NCI-H446 (cell line): ENCODE measurements at places on chromosomes 5 and 9.

- DNase-seq, result no peak
Measured at GRCh38 chr5:151720215-151720614, 33.5 kb upstream of the SPARC start.

- no peak for DNase-seq
Measured at GRCh38 chr9:4317681-4318080, 17.8 kb upstream of the GLIS3 start.

DNA sequence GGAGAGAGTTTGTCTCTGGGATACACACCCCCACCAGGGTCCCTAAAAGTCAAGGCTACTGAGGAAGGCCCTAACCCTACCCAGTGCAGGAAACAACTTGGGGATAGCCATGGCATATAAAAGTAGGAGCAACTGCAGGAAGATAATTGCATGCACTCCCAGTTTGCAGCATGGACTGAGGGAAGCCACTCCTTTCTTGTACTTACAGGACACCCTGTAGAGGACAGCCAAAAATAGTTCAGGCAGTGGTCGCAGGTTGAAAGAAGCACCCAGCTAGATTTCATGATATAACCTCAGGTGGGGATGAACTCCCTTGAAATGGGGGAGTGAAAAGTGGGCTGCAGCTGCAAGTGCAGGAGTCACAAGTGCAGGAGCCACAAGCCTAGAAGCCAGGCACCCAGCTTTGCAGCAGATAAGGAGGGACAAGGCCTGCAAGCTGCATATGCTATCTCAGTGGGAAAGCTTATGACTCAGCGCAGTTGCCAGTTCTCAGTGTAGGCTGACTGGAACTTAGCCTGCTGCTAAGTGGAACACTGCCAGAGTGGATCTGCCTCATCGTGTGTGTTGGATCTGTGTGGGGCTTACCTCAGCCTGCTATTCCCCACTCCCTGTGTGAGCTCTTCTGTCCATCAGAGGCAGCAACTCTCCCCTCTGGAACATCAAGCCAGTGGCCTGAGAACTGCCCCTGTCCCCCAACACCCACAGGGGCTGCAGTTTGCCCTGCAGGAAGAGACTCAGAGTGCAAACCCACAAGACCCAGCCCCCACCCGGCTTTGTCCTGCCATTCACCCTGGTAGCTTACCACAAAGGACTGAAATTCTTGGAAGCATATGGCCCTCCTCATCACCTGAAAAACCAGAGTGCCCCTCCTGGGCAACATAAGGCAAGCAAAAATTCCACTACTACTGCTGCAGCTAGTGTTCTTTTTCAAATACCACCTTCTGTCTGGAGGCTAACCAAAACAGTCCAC lies 42.7 kb downstream of the CYLC2 start:
- peak; percentile 52 for DNase-seq

GRCh38 chr9:23669776-23670175 lies 156.3 kb downstream of the ELAVL2 start:
- peak; percentile 90 for DNase-seq

- no peak for DNase-seq
Measured at GRCh38 chr5:80653502-80653901, 950 bp upstream of the MSH3 start.

DNA sequence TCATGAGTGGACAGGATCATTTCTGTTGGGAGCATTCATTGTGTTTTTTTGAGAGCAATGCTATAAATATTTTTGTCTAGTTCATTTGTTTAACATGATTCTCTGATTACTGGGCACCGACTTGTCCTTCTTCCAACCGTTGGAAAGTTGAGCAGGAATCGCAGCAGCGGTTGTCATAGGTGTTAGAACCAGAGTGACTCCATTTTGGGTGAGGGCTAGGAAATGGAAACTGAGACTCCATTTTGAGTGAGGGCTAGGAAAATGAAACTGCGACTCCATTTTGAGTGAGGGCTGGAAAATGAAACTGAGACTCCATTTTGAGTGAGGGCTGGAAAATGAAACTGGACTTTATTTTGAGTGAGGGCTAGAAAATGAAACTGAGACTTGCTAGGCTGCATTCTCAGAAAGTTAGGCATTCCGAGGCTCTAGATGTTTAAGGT lies 100.6 kb downstream of the ICE1 start:
- DNase-seq, result no peak

DNA sequence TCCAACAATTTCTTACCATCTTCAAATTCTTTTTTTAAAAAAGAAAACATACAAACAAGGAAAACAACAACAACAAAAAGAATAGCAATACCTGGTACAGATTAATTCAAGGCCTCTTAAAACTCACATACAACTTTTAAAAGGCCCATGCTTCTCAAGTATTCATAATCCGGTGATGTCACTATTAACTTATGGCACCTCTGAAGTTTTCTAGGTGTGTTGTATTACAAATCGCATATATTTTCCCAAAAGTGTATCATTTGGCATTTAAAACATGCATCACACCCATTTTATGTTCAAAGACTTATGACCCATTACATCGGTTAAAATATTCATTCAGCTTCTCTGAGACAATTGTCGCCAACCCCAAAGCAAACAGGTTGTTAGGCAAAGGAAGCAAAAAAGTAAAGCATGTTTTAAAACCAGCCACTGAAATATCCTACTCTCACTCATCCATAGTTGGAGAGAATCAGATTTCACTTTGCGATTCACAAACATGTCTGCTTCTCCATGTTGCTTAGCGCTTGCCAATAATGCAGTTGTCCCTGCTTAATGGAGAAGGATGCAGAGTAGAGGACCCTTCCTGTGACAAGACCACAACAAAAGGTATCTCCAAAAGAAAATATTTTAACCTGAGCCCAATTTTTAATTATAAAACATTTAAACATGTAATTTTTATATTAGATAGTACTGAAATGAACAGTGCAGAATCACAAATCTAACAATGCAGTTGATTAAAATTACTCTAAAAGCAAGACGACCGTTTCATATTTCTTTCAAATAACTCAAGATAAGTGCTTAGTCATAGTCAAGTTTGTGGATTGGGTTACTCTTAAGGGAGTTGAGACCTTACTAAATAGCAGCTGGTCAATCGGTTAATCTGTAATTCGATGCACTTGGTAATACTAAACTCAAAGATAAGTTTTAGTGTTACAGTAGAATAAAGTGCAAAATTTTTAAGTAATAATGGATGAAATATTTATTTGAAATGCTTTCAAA lies 1.6 kb downstream of the SKP1 start:
- peak; percentile 34 for DNase-seq

DNA sequence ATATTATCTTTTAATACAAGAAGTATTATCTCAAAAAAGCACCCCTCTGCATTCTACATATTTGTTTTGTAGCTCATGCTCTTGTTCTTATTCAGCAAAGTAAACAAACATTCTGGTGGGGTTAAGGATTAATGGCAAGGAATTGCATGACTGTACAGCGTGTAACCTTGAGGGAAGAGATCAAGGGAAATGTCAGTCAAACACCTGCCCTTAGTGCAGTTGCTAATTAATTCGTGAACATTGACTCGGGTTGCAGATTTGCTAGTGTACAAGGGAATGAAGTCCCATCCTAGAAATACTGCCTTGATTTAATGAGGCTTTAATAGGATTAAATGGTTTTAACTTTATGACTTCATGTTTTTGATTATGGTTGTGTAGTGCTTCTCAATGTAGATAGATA lies 1758.1 kb downstream of the MAT2B start:
- DNase-seq, result no peak

DNA sequence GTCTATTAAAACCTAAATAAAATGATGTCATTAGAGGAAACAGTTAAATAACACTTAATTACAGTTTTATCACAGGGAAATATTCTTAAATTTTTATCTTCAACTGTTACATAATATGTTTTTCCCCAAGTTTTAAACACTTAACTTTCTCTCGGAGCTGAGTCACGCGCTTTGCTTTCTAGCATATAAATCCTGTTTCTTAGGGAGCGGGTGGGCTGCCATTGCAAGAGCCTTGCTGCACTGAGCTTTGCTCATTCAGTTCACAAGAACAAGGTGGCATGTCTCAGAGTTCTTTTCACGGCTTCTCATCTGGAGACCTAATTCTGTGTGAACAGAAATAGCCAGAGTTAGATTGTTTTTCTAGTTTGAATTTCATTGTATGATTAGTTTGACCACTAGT lies 166.1 kb downstream of the ZSWIM6 start:
- no peak for DNase-seq

DNA sequence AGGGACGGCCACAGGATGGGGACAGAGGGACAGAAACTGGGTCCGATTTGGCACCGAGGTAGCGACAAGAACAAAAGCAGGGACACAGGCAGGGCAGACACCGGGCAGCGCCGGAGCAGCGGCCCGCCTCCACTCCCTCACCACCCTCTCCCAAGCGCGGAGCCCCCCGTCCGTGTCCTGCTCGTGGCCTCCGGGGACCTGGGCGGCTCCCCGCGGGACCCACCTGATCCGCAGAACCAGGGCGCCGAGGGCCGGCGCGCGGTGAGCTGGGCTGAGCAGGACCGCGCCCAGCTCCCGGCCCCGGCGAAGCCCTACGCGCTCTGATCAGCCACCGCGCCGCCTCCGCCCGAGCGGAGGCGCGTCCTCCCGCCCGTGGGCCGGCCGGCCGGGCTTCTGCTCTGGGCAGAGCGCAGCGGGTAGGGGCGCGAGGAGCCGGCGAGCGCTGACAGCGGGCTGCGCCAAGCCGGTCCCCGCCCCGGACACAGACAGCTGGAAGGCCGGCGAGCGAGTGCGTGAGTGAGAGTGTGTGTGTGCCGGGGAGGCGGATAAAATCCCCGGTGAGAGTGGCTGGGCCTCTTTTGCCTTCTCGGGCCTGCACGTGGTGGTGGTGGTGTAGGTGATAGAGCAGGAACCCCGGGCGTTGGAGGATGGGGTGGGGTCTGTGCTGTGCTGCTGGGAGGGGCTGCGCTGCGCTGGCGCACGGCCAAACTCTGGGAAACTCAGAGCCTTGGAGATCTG lies at the start of gene GGTA1:
Gene GGTA1 (minus strand): TSS at position 418 of the 738 bp plus-strand sequence. CDS start 31,922 bp downstream, outside the sequence.
- DNase-seq, result no peak

- peak; percentile 50 for DNase-seq
Measured at GRCh38 chr5:111922344-111922743, 165.3 kb upstream of the NREP start.

- DNase-seq, result no peak
Measured at GRCh38 chr9:133534346-133535291, at the start of gene ADAMTSL2. Gene ADAMTSL2, plus strand, starts transcription at chr9:133534704. Its CDS starts 2,009 bp downstream, at chr9:133536713.

DNA sequence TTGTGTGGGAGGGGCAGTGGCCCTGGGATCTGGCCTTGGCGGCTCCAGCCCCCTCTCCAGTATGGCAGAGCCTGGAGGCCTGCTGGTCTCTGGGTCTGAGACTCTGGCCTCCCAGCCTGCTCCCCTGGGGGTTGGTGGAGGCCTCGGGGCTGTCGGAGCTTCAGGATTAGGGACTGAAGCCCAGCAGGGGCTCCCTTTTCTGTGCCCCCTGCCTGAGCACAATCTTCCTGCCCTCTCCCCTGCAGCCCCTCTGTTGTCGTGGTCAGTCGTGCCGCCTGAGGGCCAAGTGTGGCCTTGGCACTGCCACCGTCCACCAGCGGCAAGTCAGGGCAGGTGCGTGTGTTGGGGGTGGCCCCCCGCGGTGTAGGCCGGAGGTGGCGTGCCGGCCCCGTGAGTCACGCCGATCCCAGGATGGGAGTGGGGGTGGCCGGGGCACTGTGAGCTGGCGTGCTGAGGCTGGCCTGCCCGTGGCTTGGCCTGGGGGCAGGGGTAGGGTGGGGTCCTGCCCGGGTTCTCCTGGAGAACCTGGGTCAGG lies 53.6 kb downstream of the RXRA start:
- DNase-seq, result no peak

GRCh38 chr5:41871852-41872251 lies 1.6 kb upstream of the OXCT1 start:
- DNase-seq, result peak; percentile 76

- no peak for DNase-seq
Measured at GRCh38 chr5:157484768-157485167, 24.8 kb downstream of the NIPAL4 start.

DNA sequence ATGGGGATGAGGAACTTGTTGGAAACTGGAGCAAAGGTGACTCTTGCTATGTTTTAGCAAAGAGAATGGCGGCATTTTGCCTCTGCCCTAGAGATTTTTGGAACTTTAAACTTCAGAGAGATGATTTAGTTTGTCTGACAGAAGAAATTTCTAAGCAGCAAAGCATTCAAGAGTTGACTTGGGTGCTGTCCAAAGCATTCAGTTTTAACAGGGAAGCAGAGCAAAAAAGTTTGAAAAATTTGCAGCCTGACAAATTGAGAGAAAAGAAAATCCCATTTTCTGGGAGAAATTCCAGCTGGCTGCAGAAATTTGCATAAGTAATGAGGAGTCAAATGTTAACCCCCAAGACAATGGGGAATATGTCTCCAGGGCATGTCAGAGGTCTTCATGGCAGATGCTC lies 682.3 kb upstream of the ST8SIA4 start:
- DNase-seq, result no peak

DNA sequence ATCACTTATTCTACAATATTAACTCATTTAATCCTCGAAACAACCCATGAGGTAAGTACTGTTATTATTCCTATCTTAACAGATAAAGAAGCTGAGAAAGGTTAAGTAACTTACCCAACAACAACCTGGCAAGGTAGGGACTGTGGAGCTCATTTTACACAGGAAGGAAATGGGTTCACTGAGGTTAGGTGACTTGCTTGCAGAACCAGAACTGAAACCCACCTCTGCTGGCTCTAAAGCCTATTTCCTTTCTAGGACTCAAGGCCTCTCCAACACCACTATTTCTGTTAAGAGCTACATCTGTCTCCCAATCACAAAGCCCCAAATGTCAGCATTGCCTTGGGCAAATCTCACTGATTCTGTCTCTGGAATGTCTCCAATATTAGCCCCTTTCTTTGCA lies 38.9 kb upstream of the IFNK start:
- no peak for DNase-seq

DNA sequence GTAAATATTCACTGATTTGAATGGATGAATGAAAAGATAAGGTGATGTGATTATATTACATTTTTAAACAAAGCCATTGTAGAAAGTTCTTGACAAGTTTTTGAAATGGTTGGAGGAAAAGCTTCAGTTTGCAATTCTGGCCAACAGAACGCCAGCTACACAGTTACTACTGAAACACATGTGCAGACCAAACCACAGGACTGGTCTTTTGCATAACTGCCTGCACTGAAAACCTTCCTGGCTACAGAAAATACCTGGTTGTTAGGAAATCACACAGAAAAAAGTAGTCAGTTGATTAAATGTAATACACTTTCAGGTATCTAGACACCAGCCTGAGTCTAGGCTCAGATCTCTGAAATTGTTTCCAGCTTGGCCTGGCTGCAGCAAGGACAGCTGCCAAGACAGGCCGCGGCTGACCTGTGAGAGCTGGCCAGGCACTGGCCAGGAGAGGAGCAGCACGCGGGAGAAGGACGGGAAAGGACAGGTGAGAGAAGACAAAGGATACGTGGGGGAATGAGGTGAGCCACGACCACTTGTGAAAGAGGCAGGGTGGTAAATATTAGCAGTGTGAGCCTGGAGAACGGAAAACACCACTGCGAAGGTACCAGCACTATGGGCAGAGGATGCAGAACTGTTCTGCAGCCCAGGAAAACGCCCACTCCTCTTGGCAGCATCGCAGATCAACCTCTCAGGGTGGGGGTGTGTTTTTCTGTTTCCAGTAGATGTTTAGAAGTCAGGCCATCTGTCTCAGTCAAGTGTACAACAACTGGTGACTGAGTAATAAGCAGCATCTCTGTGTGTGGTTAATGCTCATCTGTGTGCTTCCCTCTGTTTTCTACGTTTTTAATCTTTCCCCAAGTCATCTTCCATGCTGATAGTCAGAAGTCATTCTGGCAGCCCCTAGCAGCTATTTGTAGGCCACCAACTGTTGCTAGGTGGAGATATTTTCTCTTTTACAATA lies 137.4 kb downstream of the SCAMP1 start:
- peak; percentile 73 for DNase-seq

GRCh38 chr9:32703635-32704034 lies 68.2 kb upstream of the TAF1L start:
- no peak for DNase-seq
